Activated T-helper 2 cell treated with anti-CD3 and anti-CD28 coated beads, Interferon-gamma antibody, Interleukin-2, Interleukin-4, amounts not matched to agents 10 μg/mL and 5 μg/mL and 100 μg/mL, durations not matched to agents 14 hours and 24 hours and 36 hours (primary cell): ENCODE measurements at places on chromosomes 2 and 18. TPM values are rescaled to one million over a fixed set of nuclear protein-coding genes. Genes with fewer than 3 reads are reported as not detected.

KCNJ3 gene
- total RNA-seq: not detected in 2 replicates

REEP1 gene
- total RNA-seq: 0.62 and 0.71 TPM in 2 replicates

CGREF1 gene
- total RNA-seq: 8.1 and 9.0 TPM in 2 replicates

MGAT4A gene
- total RNA-seq: 42.0 and 44.6 TPM in 2 replicates

SPHKAP gene
- not detected in 2 replicates for total RNA-seq

- DNase-seq: no peak
Observed at GRCh38 chr2:128324008-128324896, 5.6 kb upstream of the HS6ST1 start.

GRCh38 chr2:199144546-199144945, 313.2 kb downstream of the SATB2 start:
- no peak for DNase-seq

GRCh38 chr2:10150436-10150835, 27.9 kb downstream of the RRM2 start:
- DNase-seq: no peak

DNA sequence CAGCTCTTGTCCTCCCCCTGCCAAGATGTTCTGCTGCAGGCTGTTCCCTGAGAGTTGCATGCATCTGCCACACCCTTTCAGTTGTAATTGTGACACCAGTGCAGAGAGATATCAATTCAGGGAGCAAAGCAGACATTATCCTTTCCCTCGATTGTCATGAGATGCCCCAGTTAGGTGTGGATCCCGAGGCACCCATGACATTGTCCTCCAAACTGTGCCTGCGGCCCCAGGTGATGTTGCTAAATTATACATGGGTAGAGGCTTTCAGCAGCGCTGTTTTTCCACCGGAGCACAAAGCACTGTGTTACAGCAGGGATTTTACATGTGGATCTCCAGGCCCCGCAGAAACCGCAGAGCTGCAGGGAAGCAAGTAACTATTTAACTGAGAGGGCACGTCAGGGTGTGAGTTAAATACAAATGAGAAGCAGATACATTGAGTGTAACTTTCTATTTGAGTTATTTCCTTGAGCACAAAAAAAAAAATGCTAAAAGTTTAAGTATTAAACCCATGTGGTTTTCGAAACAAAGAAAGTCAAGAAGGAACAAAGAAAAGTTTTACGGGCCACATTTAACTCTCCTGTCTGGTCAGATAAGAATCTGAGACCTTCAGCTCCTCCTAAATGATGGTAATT, 90.3 kb upstream of the BCL2L11 start:
- no peak for DNase-seq

DNA sequence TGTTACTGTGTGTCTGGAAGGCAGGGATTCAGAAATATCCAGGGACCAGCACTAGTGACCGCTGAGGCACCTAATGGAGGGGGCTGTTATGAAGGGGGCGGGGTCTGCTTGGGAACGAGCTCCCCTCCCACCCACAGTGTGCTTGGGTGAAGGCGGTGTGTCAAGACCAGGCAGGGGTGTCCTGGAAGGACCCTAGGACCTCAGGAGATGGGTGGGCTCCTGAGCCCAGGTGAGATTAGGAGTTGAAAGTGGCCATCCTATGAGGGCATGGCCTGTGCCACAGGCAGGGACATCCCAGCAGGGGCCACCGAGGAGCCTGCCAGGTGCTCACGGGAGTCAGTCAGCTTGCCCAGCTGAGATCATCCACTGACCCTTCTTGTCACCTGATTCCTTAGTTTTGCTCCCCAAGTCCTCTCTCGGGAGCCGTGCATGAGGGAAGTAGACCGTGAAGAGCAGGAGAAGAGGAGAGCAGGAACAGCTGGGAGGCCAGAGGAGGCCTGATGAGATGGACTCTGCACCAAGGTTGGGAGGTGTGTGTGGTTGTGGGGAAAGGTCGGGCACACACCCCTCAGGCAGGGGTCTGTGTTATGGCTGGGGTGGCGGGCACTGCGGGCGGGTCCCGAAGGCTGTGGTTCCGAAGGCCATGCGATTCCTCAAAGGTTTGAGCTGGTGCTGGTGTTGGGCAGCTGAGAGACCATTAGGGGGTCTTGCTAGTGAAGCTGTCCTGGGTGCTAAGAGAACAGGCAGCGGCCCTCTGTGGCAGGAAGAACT, 180.9 kb upstream of the HS6ST1 start:
- DNase-seq: no peak

DNA sequence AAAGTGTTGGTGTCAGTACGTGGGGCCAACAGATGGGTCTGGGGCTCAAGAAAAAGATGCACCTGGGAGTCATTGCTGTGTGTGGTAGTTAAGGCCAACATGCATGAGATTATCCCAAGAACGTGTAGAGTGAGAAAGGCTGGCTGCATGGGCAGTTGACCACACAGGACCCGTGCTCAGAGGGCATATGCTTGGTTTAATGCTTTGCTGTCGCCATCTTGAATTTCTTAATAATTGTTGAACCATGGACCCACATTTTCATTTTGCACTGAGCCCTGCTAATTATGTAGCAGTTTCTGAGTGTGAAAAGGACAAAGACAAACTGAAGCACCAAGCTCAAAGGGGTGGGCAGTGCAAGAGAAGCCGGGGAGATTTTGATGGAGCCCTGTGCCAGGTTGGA, 148.1 kb downstream of the CYP26B1 start:
- no peak for DNase-seq

GRCh38 chr2:176088048-176088936, 4.2 kb upstream of the HOXD13 start:
- DNase-seq: no peak
